ENCODE measurements at places on chromosomes 5 and 9.

DNA sequence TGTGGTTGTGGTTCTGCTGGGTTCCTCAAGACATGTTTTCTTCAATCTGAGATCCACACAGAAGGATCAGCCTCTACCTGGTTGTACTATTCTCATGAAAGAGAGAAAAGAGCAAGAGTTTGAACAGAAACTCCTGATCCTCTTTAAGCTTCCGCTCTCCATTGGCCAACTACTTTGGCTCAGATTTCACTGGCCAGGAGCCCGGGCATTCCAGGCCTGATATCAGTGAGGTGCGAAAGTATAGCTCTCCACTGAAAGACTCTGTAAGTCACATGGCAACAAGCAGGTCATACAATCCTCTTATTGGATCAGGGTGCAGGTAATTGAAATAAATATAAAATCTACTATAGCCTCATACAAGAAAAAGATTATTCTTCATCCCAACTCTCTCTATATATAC, 920.5 kb downstream of the TLE4 start:
- peak; percentile 12 for DNase-seq

DNA sequence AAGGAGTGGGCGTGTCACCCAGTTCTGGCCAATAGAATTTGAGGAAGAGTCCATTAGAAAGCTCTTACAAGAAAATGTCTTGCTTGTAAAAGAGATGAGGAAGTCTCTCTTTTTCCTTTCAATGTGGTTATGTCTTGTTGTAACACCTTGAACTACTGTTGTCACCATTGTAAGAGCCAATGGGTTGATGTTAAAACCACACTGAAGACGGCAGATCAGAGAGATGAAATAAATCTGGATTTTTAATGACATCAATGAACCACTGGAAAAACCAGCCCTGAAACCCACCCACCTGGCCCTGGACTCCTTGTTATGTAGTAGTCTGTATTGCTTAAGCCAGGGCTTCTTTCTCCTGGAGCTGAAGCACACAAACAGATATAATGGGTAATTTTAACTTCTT, 83.8 kb upstream of the ERCC6L2 start:
- DNase-seq = no peak

DNA sequence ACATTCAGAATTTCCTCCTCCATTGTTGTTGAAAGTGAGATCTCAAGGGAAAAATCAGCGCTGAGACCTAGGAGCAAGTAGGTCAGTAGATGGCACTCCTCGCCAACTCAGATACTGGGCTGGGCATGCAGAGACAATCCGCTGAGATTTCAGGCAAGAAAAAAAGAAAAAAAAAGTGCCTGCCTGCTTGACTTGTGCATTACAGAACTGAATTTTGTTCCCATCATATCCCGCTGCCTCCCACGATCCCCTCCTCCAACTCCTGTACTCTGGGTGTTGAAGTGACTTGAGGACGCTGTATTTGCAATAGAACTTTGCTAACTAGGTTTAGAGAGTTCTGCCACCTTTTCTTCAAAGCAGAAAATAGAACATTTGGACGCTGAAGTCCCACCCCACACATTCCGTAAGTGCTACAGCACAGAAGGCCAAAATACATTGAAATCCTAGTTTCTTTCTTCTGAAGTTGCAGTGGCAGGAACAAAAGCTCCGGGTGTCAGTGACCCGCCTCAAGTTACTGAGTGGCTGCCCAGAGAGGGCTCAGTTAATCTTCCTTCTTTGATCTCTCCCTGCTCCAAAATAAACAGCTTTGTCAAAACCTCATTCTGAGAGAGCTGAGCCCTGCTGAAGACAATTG, 265.8 kb downstream of the MLLT3 start:
- peak; percentile 88 for DNase-seq

- DNase-seq = no peak
Observed at GRCh38 chr5:138226910-138227309, 13.8 kb upstream of the CDC23 start.

- DNase-seq = no peak
Observed at GRCh38 chr9:137096785-137097546, 10.2 kb downstream of the MAN1B1 start.

DNA sequence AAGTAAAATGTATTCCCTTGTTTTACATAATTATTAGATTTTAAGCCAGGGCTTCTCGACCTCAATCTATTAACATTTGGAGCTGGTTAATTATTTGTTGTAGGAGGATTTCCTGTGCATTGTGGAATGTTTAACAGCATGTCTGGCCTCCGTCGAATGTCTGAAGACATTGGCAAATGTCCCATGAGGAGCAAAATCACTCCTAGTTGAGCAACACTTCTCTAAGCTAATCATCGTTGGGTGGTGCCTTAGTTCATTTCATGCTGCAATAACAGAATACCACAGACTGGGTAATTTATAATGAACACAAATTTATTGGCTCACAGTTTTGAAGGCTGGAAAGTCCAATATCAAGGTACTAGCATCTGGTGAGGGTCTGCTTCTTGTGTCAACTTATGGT, 13.4 kb upstream of the VPS13A start:
- peak; percentile 88 for DNase-seq

DNA sequence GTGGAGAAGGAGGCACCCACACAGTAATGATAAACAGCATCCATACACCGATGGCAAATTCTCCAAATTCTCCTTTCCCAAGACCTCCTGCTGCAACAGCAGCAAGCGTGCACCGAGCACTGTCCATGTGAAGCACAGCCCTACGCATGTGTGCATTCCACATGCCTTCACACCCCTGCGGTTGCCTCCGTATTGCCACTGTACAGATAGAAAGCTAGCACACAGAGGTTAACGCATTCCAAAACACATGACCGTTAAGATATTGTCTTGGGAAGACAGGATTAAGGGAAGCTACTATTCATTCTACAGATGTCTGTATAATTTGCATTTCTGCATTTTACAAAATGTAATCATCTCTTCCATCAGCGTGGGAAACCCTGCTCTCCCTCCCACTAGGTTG, 6.6 kb downstream of the FLT4 start:
- no peak for DNase-seq

DNA sequence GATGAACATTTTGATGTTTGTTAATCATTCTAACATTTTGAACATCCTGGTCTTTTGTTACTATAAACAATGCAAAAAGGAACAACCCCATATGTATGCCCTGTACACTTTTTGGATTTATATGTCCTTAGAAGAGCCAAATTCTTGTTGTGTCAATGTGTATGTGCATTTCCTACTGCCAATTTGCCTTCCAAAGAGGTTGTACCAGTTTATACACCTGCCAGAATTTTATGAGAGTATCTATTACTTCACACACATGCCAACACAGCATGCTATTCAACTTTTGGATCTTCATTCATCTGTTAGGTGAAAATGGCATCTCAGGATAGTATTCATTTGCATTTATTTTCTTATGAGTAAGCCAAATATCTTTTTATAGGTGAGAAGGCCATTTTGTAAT, 162.0 kb upstream of the SEMA6A start:
- DNase-seq = no peak

- DNase-seq = peak; percentile 40
Observed at GRCh38 chr5:84564321-84565075, 179.8 kb upstream of the EDIL3 start.

- peak; percentile 58 for DNase-seq
Observed at GRCh38 chr5:167587772-167588437, 703.5 kb upstream of the WWC1 start.

DNA sequence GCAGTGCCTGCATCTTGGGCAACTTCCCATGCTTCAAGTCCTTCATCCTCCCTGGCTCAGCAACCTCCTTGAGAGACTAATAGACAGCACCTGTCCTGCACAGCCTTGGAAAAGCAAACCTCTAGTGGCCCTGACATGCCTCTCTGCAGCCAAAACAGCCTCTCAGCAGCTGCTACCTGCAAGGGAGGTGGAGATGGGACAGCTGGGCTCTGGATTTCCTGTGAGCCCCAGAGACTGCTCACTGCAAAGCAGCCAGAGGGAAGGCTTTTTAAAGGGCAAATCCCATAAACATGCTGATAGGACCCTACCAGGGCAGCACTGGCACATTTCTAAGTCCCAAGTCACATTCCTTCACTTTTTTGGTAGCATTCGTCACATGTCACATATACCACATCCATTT, 31.5 kb upstream of the MYORG start:
- DNase-seq = no peak

DNA sequence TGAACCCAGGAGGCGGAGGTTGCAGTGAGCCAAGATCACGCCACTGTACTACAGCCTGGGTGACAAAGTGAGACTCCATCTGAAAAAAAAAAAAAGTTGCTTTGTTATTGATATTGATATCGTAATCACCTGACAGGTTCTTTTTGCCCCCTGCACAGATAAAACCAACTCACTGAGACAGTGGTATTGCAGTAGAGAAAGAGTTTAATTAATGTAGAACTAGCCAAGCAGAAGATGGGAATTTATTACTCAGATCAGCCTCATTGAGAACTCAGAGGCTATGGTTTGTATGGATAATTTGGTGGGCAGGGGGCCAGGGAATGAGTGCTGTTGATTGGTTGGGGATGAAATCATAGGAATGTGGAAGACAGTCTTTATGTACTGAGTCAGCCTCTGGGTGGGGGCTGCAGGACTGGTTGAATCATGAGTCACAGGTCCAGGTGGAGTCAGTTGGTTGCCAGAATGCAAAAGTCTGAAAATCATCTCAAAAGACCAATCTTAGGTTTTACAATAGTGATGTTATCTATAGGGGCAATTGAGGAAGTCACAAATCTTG, 35.8 kb upstream of the MEGF10 start:
- DNase-seq = peak; percentile 77

GRCh38 chr5:135543485-135544304, 7.9 kb upstream of the NEUROG1 start:
- DNase-seq = peak; percentile 15

GRCh38 chr9:132461281-132461896, 51.4 kb downstream of the CFAP77 start:
- DNase-seq = no peak

DNA sequence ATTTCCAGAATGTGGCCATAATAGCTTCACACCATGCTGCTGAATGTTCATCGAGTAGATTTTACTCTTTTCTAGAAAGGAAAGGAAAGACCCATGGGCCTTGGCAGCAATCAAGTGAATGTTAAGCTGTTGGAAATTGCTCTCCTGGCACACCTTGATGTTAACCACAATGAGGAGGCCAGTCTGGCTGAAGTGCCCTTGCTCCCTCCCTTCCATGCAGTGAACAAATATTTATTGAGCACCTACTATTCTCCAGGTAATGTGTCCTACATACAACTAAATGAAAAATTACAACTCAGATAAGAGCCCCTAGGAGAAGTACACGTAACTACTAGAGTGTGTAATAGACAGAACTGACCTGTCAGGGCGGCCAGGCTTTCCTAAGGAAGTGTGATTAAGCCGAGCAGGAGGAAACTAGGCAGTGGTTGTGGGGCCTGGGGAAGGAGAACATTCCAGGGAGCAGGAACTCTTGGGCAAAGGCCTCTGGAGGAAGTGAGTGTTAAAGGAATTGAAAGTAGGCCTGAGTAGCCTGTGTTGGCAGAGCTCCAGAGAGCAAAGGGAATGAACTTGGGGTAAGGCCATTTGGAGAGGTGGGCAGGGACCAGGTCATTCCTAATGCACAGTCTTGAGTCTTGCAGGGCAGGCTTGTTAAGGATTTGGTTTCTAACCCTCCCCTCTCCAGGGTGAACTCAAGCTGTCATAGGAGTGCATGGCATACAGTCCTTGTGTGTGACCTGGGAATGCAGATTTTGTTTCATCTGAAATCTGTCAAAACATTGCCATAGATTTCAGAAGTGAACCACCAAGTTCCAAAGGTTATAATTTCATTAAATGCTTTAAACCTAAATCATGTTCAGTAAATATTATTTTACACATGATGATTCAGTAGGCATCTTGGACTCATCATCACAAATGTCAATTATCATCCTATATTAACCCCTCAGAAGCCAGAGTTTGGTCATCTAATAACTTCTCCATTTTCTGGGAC, 9.0 kb upstream of the ZSWIM6 start:
- peak; percentile 79 for DNase-seq

GRCh38 chr9:112887381-112887780, 3.3 kb downstream of the SLC46A2 start:
- no peak for DNase-seq

GRCh38 chr5:149902177-149902576, 42.4 kb downstream of the PDE6A start:
- no peak for DNase-seq

DNA sequence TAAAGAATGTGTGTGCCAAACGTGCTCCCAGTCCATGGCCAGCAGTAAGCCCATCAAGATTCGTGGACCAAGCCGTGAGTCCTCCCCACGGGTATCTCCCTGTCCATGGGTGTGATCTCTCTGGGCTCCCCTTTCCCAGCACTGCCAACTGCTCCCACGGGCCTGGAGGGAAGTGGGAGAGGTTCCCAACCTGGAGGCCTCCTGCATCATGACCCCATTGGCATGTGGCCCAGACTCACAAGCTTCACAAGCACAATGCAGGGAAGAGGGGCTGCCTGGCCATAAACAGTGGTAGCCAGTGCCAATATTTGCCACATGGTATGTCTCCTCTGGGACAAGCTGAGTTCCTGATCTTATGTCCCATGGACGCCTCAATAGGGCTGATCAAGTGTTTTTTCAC, 59.1 kb downstream of the ABLIM3 start:
- no peak for DNase-seq

DNA sequence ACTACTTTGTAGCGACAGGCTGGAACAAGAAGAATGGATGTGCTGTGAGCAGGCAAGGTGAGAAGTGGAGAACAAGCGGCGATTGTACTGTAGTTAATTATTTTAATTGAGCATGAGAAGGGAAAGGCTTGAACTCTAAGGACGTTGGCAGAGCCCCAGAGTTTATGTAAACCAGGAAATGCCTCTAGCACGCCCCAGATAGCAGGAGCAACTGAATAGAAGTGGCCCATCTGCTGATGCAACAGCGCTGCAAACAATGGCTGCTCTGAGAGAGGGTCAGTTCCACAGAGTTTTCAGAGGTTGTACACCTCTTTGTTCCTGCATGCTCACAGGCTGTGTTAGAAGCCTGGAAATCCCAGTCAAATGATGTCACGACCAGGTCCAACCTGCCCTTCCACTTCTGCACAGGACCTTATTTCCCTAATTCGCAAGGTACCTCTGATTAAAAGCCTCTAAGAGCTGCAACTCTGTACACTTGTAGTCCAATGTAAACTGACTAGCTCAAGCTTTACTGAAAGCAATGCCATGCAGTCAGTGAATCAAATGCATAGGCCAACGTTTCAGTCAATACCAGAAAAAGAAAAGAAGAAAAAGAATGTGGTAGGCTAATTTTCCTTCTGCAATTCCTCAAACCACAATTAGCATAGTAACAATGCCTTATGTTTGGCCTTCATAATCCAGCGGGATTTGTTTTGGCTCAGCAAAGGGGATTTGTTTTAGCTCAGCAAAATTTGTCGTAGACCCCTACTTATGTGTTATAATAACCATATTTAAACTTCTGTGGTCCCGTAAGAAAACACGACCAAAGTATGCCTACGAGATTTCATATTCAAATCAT, 119.6 kb upstream of the RETREG1 start:
- peak; percentile 94 for DNase-seq

Measured in epithelial cell of esophagus (primary cell).